Progenitor cell of endocrine pancreas (in vitro differentiated cells): ENCODE measurements at places on chromosomes 12 and 14.
A peak's percentile ranks its signal among the peaks of the same experiment; 100 is the strongest.

GRCh38 chr14:99724196-99724891, 40.2 kb downstream of the CYP46A1 start:
- no peak for DNase-seq

DNA sequence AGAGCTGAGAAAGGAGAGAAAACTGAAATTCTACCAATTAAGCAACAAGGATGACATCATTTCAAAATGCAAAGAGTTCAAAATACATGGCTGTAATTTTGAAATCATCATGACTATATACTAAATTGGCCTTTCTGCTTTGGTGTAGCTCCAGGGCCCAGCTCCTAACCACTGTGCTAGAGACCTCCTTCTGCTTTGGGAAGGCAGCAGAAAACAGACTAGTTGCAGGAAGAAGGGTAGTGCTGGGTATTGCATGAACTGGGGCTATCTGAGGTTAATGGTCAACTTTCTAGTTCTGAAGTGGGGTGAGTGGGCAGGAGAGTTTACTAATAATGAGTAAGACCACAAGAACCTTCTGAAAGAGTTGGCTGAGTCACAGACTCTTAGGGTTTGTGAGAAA, 66.2 kb downstream of the PTGER2 start:
- DNase-seq: no peak

DNA sequence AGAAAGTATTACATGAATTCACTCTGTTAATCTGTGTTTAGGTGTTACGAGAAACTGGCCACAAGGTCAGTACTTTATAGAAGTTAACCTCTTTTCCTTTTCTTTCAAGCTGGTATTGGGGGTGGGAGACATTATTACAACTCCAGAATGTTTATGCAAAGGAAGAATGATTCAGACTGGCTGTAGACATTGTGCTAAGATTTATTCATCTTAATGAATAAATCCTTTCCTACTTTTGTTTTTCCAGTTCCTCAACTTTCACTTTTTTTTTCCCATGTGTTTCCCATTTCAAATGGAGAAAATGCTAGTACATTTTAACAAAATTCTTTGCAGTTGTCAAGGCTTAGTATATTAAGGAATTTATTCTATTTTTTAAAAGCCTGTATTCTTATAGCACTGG, 1.3 kb downstream of the OTOGL start:
- no peak for DNase-seq

DNA sequence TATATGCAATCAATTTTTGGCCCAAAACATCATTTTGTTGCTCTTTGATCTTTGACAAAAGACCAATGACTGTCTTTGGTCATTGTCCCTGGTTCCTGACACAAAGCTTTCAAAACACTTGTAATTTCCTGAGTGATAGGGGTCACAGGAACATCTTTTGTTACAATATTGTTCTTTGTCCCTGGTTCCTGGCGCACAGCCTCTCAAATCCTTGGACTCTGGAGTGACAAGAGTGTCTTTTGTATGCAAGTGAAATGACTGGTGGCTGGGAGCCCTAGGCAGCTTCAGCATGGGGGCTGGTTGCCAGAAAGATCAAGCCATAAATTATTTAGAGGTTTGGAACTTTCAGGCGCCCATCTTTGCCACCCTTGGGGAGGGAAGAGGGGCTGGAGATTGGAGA, 53.9 kb downstream of the DNAH10 start:
- DNase-seq: no peak

GRCh38 chr12:123071099-123071800, 79.6 kb downstream of the PITPNM2 start:
- no peak for DNase-seq

- no peak for DNase-seq
These were observed 368.2 kb upstream of the ATP2B1 start for GRCh38 chr12:90076851-90077319.

DNA sequence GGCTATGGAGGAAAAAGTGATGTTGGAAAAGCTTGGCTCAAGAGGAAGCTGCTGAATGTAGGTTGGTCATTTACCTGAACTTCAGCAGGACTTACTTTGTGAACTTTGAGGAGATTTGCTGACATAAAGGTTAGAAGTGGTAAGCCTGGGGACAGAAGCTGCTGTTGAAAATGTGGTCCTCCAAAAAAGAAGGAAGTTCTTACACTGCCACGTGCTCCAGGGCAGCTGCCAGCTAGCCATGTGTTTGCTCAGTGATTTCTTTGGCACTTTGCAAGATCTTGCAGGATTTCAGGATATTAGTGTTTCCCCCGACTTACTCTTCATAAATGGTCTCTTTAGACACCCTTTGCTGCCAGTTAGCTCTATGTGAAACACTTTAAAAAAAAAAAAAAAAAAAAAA, 14.8 kb upstream of the DYRK2 start:
- no peak for DNase-seq

DNA sequence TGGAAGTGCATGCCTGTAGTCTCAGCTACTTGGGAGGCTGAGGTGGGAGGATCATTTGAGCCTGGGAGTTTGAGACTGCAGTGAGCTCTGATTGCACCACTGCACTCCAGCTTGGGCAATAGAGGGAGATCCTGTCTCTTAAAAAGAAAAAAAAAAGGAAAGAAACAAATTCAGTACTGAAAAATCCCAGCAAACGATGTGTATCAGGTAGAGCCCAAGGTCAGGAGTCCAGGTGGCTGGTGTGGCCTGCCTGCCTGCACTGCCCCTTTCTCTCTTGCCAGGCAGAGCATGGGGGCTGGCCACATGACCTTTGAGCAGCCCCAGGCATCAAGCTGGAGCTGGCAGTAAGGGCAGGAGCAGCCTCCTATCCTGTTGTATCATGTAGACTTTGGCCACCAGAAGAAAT, 31.8 kb downstream of the ELK3 start:
- DNase-seq: no peak

DNA sequence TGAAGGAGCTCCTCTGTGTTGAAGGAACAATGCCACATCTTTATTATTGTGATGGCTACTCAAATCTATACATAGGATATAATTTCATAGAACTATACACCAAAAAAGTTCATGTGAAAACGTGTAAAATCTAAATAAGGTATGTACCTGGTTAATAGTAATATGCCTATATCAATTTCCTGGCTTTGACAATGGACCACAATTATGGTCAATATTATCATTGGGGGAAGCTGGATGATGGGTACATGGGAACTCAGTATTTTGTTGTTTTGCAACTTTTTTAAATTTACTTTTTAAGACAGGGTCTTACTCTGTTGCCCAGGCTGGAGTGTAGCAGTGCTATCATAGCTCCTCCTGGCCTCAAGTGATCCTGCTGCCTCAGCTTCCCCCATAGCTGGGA, 270.7 kb downstream of the TMEM132C start:
- DNase-seq: no peak

DNA sequence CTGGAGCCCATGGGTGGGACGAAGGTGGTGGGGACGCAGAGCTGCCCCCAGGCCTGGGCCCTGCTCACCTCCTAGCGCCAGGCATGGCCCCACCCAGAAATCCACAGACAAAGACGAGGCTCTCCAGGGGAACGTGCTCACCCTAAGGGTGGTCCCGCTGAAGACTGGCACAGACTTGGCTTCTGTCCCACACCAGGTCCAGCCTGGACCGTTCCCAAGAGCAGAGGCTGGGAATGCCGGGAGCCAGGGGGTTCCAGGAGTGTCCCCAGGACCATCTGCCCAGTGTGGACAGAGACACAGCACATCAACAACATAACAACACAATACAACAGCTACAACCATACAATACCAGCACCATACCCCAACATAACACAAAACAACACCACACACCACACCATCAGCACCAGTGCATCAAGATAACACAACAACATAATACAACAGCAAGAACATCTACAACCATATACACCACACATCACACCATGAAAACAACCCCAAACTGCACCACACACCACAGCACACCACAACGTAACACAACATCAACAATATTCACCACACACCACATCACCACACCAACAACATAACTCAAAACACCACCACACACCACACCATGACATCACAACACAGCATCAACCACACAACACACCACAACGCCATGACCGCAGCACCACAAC, 329.6 kb downstream of the ADGRD1 start:
- no peak for DNase-seq

DNA sequence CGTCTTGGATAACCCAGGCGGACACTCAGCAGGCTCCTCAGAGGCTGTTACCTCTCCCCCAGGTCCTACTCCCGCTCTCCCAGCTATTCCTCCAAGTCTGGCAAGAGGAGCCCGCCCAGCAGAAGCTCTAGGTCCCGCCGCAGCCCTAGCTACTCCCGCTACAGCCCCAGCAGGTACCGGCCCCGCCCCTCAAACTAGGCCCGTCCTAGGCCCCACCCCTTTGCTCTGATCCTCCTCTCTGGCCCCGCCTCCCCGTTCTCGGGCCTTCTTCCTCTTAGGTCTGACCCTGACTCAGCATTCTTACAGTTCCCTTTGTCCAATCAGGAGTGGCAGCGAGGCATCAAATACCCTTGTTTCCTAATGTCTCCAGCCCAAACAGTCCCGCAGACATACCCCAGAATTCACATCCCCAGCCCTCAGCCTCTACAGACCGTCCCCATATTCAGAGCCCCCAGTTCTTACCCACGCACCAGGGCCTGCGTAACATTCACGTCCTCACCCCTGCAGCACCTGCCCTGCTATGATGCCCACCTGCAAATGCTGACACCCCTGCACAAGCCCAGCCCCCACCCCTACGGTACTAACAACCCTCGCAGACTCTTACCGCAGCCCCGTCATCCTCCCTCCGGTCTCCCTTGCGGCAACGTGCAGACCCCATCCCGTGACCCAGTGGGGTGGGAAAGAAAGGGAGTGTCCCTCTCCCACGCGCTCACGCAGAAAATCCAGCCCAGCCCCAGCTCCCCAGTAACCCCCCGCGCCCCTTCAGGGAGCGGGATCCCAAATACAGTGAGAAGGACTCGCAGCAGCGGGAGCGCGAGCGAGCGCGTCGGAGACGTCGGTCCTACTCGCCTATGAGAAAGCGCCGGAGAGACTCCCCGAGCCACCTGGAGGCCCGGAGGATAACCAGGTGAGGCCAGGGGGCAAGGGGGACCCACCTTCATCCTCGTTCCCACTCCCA, 25.0 kb upstream of the HSPB8 start:
- DNase-seq: peak; percentile 88

DNA sequence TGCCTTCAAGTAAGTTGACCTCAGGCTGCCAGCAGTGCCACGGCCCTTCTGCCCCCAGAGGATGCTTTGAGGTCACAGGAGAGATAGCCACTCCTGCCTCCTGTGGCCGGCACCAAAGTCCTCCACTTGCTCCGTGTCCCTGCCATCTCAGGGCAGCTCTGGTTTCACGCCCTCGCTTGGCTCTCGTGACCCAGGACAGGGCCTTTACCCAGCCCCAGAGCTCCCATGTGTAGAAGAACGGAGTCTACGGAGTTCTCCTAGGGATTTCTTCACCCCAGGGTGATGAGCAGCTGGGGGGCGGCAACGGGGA, 178.1 kb downstream of the ADGRD1 start:
- no peak for DNase-seq

DNA sequence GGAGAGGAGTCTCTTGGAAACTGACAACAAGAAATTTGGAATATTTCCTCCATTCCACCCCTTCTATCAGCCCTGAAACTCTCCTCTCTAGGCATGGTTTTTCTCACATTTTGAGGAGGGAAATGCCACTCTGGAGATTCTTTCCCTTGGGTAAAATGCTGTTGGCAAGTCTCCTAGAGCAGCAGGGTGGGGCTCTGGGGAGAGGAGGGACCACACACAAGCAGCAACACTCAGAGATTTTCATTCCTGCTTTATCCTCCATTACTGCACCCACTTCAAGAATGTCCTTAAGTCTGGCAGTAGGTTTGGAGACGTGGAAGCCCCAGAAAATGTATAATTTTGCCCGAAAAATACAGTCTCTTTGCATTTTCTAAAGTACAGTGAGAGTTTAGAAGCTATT, 130.8 kb upstream of the FLRT2 start:
- no peak for DNase-seq

DNA sequence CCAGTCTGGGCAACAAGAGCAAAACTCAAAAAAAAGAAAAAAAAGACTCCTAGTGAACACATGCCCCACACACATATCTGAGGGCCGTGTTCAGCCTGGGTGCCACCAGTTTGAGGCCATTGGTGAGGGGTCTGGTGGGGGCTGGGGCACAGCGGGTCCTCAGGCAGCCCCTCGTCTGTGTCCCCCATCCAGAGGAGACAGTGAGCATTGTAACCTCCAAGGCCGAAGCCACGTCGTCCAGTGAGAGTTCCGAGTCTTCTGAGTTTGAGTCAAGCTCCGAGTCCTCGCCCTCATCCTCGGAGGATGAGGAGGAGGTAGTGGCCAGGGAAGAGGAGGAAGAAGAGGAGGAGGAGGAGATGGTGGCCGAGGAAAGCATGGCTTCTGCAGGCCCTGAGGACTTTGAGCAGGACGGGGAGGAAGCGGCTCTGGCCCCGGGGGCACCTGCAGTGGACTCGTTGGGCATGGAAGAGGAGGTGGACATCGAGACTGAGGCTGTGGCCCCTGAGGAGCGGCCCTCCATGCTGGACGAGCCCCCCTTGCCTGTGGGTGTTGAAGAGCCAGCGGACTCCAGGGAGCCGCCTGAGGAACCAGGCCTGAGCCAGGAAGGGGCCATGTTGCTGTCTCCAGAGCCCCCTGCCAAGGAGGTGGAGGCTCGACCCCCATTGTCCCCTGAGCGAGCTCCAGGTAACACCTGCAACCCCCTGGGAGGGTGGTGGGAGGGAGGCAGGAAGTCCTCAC, 15.6 kb downstream of the SETD1B start:
- DNase-seq: no peak
